Lung microvascular endothelial cell (primary cell): ENCODE measurements at places on chromosomes 6 and 20. TPM values are rescaled to one million over a fixed set of nuclear protein-coding genes. Genes with fewer than 3 reads are reported as not detected.

GRCh38 chr20:57840504-57841296 is 130.9 kb upstream of the PMEPA1 start:
- DNase-seq = no peak

The ZBTB46 gene
- total RNA-seq = 37.7 and 46.4 TPM in 2 replicates

The SPTLC3 gene
- under 0.01 and 0.44 TPM in 2 replicates for total RNA-seq

- no peak for DNase-seq
These were observed 13.3 kb downstream of the IRF4 start for GRCh38 chr6:404685-405423.

The CD40 gene
- total RNA-seq = 2.2 and 18.1 TPM in 2 replicates

DNA sequence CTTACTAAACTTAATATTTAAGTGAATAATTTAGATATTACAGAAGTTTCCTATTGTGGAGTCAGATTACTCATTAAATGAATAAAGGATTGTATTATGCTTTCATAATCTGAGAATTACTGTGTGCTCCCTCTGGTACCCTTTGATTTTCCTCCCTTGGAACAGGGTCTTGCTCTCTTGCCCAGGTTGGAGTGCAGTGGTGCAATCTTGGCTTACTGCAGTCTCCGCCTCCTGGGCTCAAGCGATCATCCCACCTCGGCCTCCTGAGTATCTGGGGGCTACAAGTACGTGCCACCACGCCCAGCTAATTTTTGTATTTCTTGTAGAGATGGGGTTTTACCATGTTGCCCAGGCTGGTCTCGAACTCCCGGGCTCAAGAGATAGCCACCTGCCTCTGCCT is 9.6 kb downstream of the WTAP start:
- DNase-seq = no peak

- DNase-seq = peak; percentile 10
These were observed 523 bp downstream of the MRPS10 start for GRCh38 chr6:42217157-42217518.

The MYH7B gene
- under 0.01 TPM in 2 replicates for total RNA-seq

DNA sequence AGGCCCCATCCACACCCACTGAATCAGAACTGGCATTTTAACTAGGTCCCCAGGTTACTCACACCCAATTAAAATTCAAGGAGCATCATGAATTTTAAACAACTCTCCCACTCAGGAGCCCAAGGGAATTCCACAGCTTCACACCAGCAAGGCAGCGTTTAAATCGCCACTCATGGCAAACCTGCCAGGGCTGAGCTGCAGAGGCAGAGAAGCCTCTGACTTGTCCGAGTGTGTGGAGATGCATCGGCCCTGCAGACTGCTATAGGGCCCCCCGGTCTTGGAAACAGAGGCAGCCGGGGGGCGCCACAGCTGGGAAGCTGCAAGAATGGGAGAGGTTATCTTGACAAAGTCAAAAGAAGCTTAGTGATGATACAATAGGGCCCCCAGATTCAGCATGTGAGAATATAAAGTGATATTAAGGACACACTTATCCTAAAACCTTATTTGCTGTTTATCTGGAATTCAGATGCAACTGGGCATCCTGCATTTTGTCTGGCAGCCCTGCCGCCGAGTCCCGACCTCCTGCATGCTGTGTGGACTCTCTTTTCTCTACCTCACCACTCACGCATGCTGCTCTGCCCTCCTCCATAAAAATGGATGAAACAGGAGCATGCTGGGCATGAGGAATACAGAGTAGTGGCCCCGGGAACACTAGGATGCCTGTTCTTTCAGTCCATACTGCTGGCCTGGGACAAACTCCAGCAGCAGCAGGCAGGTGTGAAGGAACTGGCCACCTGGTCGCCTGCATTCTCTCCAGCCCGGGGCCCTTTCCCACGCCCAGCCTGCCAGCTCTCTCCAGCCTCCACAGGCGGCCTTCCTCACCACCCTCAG is 126.1 kb downstream of the PXDC1 start:
- DNase-seq = no peak

GRCh38 chr6:157265635-157266034 is 57.7 kb downstream of the TMEM242 start:
- DNase-seq = no peak

DNA sequence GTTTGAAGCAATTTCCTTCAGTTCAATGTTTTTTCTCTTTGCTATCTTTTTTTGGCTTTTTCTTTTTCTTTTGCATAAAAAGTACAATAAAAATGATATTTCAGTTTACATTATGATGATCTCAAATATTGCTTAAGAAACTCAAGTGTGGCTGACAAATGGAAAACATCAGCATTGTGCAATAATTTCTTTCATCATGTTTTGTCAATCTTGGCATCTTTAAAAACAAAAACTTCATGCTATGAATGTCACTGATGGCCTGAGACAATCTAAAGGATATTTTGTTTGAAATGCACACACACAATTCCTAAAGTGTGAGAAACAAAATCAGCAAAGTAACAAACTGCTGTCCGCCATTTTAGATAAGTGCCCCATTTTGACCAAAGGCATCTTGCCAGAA is 13.9 kb upstream of the MTCL3 start:
- DNase-seq = no peak

The CD83 gene
- total RNA-seq = 1.7 and 4.6 TPM in 2 replicates

GRCh38 chr6:141199074-141199473 is 933.7 kb upstream of the GJE1 start:
- DNase-seq = no peak

DNA sequence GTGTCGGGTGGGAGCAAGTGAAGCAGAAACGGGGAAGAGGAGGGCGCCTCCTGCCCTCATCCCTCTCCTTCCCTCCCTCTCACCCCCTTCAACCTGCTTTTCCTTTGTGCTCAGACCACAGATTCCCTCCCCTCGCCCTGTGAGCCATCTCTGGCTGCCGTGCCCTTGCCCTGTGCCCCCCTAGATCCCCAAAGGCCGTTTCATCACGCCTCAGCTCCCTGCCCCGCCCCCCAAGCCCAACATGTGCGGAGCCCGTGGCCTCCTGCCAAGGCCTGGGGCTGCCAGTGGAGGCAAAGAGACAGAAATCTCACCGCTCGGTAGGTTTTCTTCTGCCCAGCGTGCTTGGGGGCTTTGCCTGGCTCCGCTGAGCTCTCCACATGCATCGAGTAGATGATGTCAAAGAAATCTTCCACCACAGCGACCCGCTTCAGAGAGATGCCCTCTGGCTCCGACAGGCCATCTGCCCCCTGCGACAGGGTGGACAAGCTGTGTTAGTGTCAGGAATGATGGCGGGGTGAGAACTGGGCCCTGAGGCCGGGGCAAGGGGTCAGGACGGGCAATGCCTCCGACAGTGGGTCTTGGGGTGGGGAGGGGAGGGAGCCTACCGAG is 57.6 kb downstream of the NOL4L start:
- no peak for DNase-seq

The SCP2D1 gene
- not detected in 2 replicates for total RNA-seq

DNA sequence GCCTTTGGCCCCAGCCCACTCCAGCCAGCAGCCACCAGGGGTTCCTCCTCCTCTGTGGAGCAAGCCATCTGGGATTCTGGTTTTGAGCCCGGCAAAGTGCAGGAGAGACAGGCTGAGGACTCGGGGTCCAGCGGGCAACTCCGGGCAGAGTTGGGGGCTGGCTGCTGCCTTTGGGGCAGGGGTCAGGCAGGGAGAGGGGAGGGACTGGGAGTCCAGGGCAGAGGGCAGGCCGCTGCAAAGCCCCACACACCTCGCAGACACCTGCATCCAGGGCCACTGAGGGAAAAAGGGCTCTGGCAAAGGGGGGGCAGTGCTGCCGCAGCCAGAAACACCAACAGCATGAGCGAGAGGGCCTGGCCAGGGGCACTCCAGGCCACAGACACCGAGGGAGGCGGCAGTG is 8.8 kb downstream of the BIRC7 start:
- no peak for DNase-seq

DNA sequence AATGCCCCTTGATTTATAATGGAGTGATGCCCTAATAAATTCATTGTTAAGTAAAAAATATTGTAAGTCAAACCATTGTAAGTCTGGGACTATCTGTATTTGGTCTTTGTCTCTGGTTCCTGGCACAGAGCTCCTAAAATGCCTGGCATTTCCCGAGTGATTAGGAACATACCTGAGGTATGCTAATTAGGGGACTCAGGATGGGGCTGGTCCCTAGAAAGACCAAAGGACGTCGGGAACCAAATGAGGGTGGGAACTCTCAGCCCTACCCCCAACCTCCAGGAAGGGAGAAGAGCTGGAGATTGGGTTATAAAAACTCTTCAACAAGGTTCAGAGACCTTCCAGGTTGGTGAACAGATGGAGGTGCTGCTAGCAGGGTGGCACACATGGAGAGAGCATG is 82.6 kb upstream of the ARG1 start:
- no peak for DNase-seq

The EYA4 gene
- total RNA-seq = 0.22 and 0.40 TPM in 2 replicates

The HMGA1 gene
- 16.3 and 105 TPM in 2 replicates for total RNA-seq

DNA sequence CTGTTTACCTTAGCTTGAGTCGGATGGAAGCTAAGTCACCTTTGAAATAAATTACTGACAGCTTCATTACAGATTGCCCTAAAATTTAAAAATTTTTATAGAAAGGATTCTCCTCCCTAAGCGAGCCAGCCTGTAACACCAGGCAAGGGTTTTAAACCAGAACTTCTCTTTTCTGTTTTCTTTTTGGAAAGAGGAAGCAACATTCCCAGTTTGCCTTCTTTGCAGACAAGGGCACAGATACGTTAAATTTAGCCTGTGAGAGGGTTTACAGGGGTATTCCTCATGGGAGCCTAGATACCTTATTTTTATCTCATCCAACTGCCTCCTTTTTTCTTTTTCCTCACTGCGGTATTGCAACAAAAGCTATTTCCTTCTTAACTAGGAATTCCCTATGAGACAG is 45.0 kb downstream of the GNAS start:
- no peak for DNase-seq

DNA sequence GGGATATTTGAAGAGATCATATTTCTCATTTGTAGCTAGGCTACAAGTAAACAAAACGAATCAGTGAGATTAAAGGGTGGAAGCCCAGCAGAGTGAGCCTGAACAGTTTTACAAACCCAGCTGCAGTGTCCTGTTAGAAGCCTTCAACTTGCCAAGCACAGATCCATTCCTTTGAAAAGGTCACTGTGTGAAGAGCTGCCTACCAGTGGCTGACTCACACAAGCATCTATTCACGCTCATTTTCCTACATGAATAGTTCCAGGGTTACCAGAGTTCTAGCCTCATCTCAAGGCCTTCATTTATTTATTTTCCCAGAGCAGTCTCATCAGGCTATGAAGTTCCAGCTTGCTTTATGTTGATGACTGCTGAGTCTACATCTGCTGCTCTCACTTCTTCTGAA is 25.7 kb upstream of the MLIP start:
- DNase-seq = no peak

The OR12D1 gene
- total RNA-seq = not detected in 2 replicates

The VWA7 gene
- total RNA-seq = under 0.01 and 0.40 TPM in 2 replicates

- no peak for DNase-seq
These were observed 9.9 kb downstream of the KIAA1755 start for GRCh38 chr20:38250609-38251008.

DNA sequence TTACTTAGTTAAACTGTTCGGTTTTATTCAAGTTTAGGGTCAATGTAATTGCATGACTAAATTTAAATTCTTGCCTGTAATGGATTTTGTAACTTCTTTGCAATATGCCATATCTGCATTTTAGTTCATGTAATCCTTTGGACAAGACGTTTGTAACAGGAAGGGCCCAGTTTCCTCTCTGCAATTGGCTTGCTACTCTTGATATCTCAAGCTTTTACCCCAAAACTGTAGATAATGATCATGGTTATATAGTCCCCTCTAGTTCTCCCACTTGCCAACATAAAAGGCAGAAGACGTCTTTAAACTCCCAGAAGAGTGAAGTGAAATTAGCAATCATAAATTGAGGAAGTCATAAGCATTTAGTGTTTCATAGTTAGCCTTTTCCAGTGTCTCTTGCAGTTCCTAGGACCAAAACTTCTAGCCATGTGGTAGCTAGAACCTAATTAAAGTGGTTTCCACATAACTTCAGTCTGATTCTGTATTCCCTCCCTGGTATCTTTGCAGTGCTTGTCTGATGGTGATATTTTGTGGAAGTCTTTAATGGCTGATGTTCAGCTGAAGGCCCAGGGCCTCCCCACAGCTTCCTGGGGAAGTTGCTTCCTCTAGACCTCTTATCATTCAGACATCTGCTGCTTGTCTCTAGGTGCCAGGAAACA is 117.8 kb upstream of the SUPT3H start:
- no peak for DNase-seq

The MYCT1 gene
- 170 and 256 TPM in 2 replicates for total RNA-seq

GRCh38 chr6:122007339-122007738 is 392.1 kb upstream of the HSF2 start:
- DNase-seq = no peak

The C6orf52 gene
- 0.22 TPM in 1 of 2 replicates, not detected in the other for total RNA-seq

The ROS1 gene
- total RNA-seq = not detected in 2 replicates

The PROCR gene
- 169 and 328 TPM in 2 replicates for total RNA-seq

- no peak for DNase-seq
These were observed 18.8 kb downstream of the HEBP2 start for GRCh38 chr6:138422861-138423260.

- DNase-seq = no peak
These were observed 45.6 kb upstream of the FYN start for GRCh38 chr6:111918825-111919224.

GRCh38 chr6:13263669-13264068 is 64.7 kb downstream of the TBC1D7 start:
- no peak for DNase-seq

DNA sequence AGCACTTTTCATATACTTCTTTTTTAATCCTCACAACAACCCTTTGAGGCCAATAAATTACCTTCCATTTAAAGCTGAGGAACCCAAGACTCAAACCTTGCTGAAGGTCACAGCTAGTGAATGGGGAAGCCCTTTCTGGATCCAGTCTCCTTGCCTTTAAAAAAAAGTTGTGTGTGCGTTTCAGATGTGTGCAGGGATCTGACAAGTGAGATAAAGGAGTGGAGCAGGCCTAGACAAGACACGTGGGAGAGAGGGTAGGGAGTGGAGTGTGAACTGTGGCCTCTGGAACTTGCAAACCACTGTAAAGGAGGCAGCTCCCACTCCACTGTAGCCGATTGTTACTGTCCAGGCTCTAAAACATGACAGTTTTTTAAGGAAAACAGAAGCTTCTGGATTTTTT is 1.9 kb downstream of the KLHL32 start:
- DNase-seq = no peak

The CST7 gene
- not detected in 2 replicates for total RNA-seq

DNA sequence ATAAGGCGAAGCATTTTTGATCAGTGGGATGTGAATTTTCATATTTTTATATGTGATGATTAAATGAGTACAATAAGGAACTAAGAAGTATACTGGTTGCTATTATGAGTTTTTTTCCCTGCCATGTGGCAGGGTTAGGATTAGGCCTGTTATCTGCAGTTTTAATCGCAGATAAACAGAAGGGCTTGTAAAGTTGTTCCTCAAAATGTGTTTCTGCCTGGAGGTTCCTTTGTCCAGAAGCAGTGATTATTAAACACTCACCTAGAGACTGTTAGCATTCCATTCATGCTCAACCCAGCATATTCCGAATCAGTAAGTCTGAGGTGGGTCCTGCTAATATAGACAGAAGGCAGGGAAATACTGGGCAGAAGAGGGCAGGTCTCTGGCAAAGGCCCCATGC is 316.0 kb downstream of the CLIC5 start:
- DNase-seq = no peak
